Epithelial cell of proximal tubule (primary cell): ENCODE measurements at places on chromosomes 7 and 10. TPM values are rescaled to one million over a fixed set of nuclear protein-coding genes. Genes with fewer than 3 reads are reported as not detected.

C7orf57 gene
- 0.22 TPM in 1 of 2 replicates, not detected in the other for total RNA-seq

MICALL2 gene
- 8.1 and 12.4 TPM in 2 replicates for total RNA-seq

NANOS1 gene
- total RNA-seq = 3.9 and 8.0 TPM in 2 replicates

COX15 gene
- total RNA-seq = 26.8 and 31.2 TPM in 2 replicates

FBH1 gene
- 48.3 and 68.4 TPM in 2 replicates for total RNA-seq

GNAT3 gene
- not detected in 2 replicates for total RNA-seq

C10orf105 gene
- not detected in 2 replicates for total RNA-seq

PRLHR gene
- total RNA-seq = not detected in 2 replicates

DENND2A gene
- 27.6 and 34.4 TPM in 2 replicates for total RNA-seq

CNPY1 gene
- not detected in 2 replicates for total RNA-seq

PLEKHA1 gene
- 58.5 and 84.6 TPM in 2 replicates for total RNA-seq

CPSF4 gene
- 15.8 and 43.1 TPM in 2 replicates for total RNA-seq

CALN1 gene
- total RNA-seq = not detected in 2 replicates

IDI2 gene
- not detected in 2 replicates for total RNA-seq

BAMBI gene
- 12.6 and 16.0 TPM in 2 replicates for total RNA-seq

ANXA8 gene
- 1.4 and 6.0 TPM in 2 replicates for total RNA-seq

ELOVL3 gene
- 0.06 and 0.07 TPM in 2 replicates for total RNA-seq

ZKSCAN1 gene
- 7.6 and 10.6 TPM in 2 replicates for total RNA-seq

AZGP1 gene
- total RNA-seq = not detected in 2 replicates

CALML5 gene
- 0.65 TPM in 1 of 2 replicates, not detected in the other for total RNA-seq

GRID2IP gene
- total RNA-seq = not detected in 2 replicates

FAM25C gene
- total RNA-seq = 7.0 TPM in 1 of 2 replicates, not detected in the other

CCDC6 gene
- total RNA-seq = 23.4 and 28.8 TPM in 2 replicates

DDX50 gene
- total RNA-seq = 32.8 and 35.6 TPM in 2 replicates

MALRD1 gene
- total RNA-seq = 0.06 TPM in 1 of 2 replicates, not detected in the other

ACSM6 gene
- not detected in 2 replicates for total RNA-seq

DPP6 gene
- 1.2 TPM in 1 of 2 replicates, not detected in the other for total RNA-seq

FFAR4 gene
- not detected in 2 replicates for total RNA-seq

PRSS37 gene
- total RNA-seq = not detected in 2 replicates

SPDYE9 gene
- total RNA-seq = not detected in 2 replicates

PTPRZ1 gene
- total RNA-seq = not detected in 2 replicates

POU6F2 gene
- not detected in 2 replicates for total RNA-seq

SBDS gene
- total RNA-seq = 82.9 and 83.5 TPM in 2 replicates
